ENCODE measurements at places on chromosomes 2 and 18.

- no peak for DNase-seq
These were observed 225.7 kb upstream of the FANCL start for GRCh38 chr2:58466804-58467203.

DNA sequence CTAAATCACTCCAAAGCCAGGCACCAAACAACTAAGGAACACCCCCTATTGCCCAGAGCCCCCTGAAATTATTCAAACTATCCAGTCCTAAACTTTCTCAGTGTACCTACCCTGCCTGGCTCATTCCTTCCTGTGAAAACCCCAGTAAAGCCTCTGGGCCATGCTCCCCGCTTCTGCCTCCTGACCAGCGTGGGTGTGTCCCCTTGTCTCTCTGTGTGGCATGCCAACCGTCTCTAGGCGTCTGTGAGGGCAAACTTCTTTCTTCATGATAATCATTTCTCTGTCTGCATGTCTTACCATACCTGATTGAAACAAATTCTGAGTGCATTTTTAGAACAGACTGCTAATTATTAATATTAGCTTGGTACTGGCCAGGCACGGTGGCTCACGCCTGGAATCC is 109.0 kb upstream of the MSH2 start:
- no peak for DNase-seq

DNA sequence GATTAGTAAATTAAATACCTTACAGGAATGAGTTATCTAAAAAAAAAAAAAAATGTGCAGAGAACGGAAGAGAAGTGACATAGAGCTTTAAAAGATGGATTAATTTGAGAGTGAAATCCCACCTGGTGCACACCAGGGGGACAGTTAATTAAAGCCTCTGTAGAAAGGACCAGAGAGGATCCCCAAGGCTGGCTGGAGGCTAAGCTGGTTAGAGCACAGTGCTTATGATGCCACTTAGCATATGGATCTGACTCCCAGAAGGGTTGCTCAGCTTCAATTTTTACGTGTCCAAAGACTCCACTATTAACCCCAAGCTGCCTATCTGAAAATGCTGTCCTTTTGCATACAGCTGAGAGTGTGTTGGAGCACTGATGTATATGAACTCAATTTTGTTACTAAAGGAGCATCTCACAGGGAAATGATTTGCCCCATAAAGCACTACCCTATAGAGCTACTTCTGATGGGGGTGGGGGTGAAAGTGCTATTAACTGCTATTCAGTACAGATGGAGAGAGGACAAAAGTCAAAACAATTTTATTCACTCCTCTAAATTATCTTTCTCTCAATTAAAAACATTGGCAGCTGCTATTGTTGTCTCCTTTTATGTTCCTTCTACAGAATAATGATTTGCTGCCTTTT is 15.2 kb upstream of the SLC8A1 start:
- no peak for DNase-seq

- DNase-seq = peak; percentile 56
These were observed 211.6 kb downstream of the TRIB2 start for GRCh38 chr2:12928197-12928774.

- no peak for DNase-seq
These were observed 31.8 kb upstream of the KCNE4 start for GRCh38 chr2:223019987-223020717.

Measured in fibroblast of skin of left biceps (primary cell).